BJ (cell line): ENCODE measurements at places on chromosomes 16 and 17.

- DNase-seq = no peak
Measured at GRCh38 chr17:386141-386876, 33.7 kb upstream of the RPH3AL start.

GRCh38 chr17:75723171-75723930 lies 2.1 kb downstream of the ITGB4 start:
- no peak for DNase-seq

GRCh38 chr17:77844681-77845080 lies 113.8 kb upstream of the TNRC6C start:
- no peak for DNase-seq

DNA sequence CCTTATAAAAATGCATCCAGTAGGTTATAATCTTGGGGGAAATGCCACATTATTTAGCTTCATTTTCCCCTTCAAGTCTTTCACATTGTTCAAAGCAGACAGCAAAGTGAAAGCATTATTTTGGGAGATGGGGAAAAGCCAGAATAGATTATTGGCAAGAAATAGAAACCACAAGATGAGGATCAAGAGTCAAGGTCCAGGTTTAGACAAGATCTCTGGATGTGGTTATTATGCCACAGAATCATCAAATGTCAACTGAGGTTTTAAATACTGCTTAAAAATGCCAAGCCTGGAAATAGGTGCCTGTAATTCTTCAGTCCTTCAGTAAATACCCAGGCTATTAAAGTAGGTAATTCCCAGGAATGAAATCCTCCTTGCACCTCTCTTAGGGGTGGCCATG lies 65.1 kb upstream of the ALOX12 start:
- DNase-seq = no peak

- no peak for DNase-seq
Measured at GRCh38 chr17:50582741-50583140, 22.2 kb downstream of the CACNA1G start.
